ENCODE measurements at places on chromosomes 11 and 22. TPM values are rescaled to one million over a fixed set of nuclear protein-coding genes. Genes with fewer than 3 reads are reported as not detected.

The CECR2 gene
- not detected for total RNA-seq

The LRP4 gene
- 0.43 TPM for total RNA-seq

The GLYAT gene
- not detected for total RNA-seq

The GPR83 gene
- total RNA-seq: not detected

The CNIH2 gene
- total RNA-seq: 0.87 TPM

The LMF2 gene
- 53.4 TPM for total RNA-seq

The STX5 gene
- total RNA-seq: 64.6 TPM

The SSH3 gene
- 41.2 TPM for total RNA-seq

The KRTAP5-11 gene
- total RNA-seq: not detected

The PKDREJ gene
- total RNA-seq: under 0.01 TPM

The PDGFB gene
- total RNA-seq: 33.0 TPM

The ISX gene
- not detected for total RNA-seq

The KCNQ1OT1 gene
- total RNA-seq: 20.8 TPM

The GRIA4 gene
- total RNA-seq: not detected

The MIOX gene
- not detected for total RNA-seq

The GSTT2B gene
- total RNA-seq: 0.39 TPM

The NPAS4 gene
- total RNA-seq: not detected

The GTSE1 gene
- total RNA-seq: 3.1 TPM

The GLYATL2 gene
- total RNA-seq: not detected

The HSPA8 gene
- 2,381 TPM for total RNA-seq

Data from placental epithelial cell (primary cell).